Nephron progenitor cell (in vitro differentiated cells): ENCODE measurements at places on chromosomes 2 and 18.

DNA sequence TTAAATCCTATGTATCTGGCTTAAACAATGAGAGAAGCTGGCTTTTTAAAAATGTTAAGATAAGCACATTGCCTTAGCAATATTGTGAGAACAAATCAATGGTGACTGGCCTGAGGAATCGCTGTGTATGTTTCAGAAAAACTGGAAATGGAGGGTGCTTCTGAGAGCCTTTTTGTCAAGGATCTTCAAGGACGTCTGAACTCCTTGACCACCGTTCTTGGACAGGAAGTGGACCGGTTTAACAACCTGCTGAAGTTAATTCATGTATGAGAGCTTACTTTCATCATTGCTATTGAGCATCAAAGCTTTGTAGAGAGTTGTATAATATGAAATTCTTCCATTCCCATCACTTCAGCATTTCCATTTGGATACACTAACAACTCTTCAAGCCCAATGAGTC lies 72.6 kb downstream of the TRABD2A start:
- DNase-seq, result no peak

DNA sequence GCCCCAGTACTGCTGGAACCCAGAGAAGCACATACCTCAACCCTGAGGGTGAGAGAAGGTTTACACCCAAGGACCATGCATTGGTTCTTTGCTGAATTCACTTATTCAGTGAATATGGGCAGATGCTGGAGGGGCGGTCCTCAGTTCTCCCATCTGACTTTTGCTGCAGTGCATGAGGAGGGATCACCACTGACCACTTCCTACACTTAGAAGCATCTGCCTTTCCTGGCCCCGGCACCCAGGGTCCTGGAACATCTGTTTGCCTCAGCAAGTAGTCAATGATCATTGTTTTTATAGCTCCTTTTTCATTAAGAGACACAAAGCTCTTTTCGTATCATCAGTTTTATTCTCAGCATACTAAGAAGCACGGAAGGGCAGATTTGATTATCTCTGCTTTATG lies 211.4 kb downstream of the SH3RF3 start:
- no peak for DNase-seq

DNA sequence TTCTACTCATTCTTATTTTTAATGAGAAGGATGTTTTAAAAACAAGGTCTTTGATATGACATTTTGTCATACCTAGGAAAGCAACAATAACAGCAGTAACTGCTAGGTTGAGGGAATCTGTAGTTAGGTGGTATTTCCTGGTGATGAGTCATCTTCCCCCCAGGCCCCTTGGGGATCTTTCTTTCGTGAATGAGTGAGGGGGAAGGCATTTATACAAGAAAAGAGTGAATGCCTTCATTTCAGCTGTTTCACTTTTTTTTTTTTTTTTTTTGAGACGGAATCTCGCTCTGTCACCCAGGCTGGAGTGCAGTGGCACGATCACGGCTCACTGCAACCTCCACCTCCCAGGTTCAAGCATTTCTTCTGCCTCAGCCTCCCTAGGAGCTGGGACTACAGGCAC lies 108.6 kb downstream of the MAP4K4 start:
- no peak for DNase-seq

- DNase-seq, result no peak
Measured at GRCh38 chr2:26516246-26516645, 38.3 kb upstream of the OTOF start.

DNA sequence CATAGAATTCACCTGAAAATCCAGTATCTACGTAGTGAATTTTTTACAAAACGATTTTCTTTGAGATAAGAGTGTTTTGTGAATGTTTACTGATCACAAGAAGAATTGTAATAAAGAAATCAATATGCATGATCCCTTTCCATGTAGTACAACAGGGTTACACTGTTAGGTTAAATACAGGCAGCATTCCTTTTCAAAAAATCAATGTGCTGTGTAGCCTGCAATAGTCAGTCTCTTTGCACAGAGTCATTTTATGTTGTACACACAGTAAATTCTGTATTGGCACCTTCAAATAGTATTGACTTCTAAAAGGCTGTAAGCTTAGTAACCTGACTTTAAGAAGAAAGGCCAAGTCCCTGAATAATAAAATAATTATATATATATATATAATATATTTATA lies 63.3 kb downstream of the ZNF407 start:
- no peak for DNase-seq

- DNase-seq, result no peak
Measured at GRCh38 chr18:1252534-1252933, 347.9 kb downstream of the ADCYAP1 start.

DNA sequence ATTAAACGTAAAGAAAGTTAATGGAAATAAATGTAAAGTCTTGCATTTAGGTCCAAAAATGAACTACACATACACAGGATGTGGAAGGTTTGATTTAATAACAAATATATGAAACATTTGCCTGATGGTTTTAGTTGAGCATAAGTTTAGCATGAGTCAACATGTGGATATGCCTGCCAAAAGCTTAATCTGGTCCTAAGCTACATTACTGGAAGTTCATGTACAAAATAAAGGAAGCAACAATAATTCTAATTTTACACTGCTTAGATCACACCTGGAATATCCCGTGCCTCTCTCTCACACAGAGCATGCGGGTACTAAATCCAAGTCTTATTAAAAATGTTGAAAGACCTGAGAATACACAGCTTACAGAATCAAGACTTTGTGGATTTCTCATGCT lies 276.5 kb upstream of the NRP2 start:
- no peak for DNase-seq

- no peak for DNase-seq
Measured at GRCh38 chr2:145138626-145139025, 618.7 kb upstream of the ZEB2 start.

DNA sequence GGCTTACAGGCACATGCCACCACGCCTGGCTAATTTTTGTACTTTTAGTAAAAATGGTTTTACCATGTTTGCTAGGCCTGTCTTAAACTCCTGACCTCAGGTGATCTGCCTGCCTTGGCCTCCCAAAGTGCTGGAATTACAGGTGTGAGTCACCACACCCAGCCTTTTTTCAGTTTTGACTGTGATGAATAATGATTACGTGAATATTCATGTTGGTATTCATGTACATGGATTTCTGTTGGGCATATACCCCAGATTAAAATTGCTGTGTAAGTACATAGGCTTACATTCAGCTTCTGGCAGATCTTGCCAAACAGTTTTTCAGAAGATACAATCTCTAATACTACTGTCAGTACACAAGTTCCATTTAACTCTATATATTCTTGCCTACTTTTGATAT lies 20.9 kb downstream of the SLC39A10 start:
- DNase-seq, result no peak
